Stimulated activated CD8-positive, alpha-beta memory T cell treated with anti-CD3 and anti-CD28 coated beads, Interleukin-15, amount 100 ng/mL, for 48 hours (primary cell): ENCODE measurements at places on chromosomes 4 and X.

DNA sequence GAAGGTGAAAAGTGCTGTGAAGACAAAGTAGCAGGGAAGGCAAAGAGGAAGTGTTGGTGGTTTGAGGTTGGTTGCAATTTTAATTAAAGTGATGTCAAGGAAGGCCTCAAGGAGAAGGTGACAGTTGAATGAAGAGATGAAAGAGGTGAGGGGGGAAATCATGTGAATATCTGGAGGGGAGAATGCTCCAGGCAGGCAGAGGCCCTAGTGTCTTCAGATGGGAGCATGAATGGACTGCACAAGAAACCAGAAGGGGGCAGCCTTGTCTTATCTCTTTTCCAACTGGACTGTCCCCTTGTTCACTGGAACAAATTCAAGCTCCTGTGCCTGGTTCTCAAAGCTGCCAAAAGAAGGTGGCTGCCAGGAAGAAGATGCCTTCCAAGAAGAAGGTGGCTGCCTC lies 68.4 kb downstream of the MAOB start:
- no peak for DNase-seq

- no peak for DNase-seq
Measured at GRCh38 chr4:153023692-153024394, 87.7 kb downstream of the FHDC1 start.

DNA sequence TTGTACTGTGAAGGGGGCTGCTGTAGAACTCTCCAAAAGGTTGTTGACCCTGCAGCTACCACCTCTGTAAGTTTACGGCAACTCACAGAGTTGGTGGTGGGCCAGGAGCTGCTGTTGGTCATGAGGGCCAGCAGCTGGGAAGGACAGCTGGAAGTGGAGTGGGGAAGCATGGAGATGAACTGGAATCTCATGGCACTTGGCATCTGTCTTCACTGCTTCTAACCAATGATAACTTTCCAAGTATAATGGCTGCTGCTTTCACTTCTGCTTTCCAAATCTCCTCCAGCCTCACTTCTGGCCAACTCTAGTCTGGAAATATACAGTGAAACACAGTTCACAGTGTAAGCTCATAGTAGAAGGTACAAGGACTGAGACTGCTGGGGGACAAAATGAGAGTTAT lies 126.5 kb upstream of the INTU start:
- DNase-seq: no peak

DNA sequence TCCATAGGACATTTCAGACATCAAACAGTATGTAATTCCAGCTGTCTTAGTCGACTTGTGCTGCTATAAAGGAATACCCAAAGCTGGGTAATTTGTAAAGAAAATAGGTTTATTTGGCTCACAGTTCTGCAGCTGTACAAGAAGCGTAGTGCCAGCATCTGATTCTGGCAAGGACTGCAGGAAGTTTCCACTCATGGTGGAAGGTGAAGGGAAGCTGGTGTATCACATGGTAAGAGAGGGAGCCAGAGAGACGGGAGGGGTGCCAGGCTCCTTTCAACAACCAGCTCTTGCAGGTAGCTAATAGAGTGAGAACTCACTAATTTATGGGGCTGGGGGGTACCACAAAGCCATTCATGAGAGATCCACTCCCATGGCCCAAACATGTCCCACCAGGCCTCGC lies 253.0 kb upstream of the FGF13 start:
- no peak for DNase-seq

DNA sequence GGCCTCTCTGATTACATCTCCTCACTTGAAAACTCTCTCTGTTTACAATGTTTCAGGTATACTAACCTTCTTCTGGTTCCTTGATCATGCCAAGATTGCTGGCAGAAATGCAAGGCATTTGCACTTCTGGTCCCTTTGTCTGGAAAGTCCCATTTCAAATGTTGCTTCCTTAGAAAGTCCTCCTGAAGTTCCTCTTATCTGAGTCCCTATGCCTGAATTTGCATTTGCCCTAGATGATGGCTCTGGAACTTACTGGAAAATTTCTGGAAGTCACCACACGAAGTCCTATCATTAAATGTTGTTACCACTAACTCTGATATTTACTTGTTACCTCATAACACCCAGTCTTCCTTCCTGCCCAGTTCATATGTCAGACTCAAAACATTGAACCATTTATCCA lies 176.4 kb downstream of the EFHC2 start:
- DNase-seq: no peak

DNA sequence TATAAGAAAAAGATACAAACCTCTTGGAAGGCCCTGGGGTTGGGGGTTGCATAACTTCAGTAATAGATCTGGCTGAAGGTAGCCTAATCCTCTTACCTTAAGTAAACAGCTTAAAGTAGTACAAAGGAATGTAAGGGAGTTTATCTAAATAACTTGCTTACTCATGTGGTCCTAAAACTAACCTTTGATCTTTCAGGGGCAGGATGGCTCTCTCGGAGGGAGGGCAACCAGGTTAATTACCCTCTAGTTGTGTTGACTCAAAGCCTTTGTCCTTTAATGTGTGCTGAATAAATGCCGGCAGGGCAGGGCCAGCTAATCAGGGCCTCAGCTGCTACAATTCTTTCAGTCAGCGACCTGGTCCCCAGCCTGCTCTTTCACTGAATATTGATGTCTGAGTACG lies 822.0 kb upstream of the SLIT2 start:
- no peak for DNase-seq

DNA sequence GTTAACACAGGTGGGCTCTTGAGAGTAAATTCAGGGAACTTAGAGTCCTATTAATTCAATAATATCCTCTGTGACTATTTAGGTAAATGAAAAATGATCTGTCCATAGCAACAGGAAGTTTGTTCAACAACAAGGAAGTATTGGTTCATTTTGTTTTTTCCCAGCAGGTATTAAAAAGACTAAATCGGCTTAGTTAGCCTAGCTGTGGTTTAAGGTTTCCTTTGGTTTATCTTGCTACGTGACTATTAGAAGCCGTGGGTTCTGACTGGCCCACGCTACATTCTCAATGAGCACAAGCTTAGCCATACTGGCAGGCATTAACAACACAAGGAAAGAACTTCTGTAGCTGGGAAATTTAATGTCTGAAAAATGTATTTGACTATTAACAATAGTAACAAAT lies 168.8 kb upstream of the HS3ST1 start:
- no peak for DNase-seq
